ENCODE measurements at places on chromosomes 5 and 9.

GRCh38 chr9:132201780-132202703, 40.2 kb downstream of the NTNG2 start:
- no peak for DNase-seq

GRCh38 chr5:76363352-76364225, 39.5 kb upstream of the IQGAP2 start:
- no peak for DNase-seq

DNA sequence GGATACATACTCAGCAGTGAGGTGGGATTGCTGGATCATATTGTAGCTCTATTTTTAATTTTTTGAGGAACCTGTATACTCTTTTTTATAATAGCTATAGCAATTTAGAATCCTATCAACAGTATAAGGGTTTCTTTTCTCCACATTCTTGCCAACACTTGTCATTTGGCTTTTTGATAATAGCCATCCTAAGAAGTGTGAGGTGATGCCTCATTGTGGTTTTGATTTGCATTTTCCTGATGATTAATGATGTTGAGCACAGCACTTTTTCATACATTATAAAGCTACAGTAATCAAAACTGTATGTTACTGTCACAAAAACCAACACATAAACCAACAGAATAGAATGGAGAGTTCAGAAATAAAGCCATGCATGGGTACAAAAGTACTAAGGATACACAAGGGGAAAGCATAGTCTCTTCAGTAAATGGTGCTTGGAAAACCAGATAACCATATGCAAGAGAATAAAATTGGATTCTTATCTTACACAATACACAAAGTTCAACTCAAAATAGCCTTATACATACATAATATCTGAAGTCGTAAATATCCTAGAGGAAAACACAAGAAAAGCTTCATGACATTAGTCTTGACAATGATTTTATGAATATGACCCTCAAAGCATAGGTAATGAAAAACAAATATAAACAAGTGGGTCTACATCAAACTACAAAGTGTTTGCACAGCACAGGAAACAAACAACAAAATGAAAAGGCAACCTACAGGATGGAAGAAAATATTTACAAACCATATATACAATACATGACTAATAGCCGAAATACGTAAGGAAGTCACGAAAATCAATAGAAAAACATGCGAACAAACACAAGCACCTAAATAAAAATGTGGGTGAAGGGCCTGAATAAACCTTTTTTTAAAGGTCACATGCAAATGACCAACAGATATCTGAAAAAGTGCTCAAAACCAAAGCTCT, 287.8 kb upstream of the DAB2 start:
- no peak for DNase-seq

GRCh38 chr5:94431696-94432095, 186.7 kb downstream of the KIAA0825 start:
- DNase-seq: no peak

GRCh38 chr5:5929291-5930020, 448.9 kb downstream of the MED10 start:
- DNase-seq: no peak

DNA sequence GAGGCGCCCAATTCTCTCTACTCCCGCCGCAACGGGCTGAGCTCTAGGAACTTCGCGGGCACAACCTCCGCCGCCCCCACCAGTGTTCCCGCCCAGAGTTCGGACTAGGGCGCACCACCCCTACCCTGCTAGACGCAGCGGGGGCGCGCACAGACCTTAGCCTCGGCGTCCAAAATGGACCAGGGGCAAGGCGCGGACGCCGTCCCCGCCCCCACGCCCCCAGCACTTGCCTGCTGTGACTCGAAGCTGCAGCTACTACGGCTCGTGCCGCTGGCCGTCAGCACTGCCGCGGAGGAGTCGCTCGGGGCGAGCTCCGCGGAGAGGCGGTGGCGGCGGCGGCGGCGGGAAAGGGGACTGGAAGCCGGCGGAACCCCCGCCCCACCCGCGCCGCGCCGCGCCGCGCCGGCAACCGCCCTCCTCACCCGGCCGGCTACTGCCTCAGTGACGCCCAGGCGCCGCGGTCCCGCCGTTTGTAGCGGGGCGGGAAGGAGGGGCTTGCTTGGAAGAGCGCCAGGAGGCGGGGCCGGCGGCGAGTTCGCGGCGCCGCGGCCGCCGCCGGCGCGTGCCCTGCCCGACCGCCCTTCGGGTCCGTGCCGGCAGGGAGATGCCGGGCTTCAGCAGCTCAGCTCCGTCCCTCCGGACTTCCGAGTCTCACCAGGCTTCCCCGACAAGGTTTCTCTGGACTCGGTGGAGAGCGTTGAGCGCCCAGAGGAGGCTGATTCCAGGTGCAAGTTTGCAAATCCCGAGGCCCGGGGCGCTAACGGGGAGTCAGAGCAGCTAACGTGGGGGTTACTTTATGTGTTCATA, 4.5 kb downstream of the ELAVL2 start:
- no peak for DNase-seq
